Neural crest cell (in vitro differentiated cells): ENCODE measurements at places on chromosomes 6 and 20.

GRCh38 chr6:109420751-109421150, 19.7 kb downstream of the PPIL6 start:
- no peak for DNase-seq

GRCh38 chr6:26056583-26057350, 30.5 kb upstream of the HFE start:
- DNase-seq, result no peak

DNA sequence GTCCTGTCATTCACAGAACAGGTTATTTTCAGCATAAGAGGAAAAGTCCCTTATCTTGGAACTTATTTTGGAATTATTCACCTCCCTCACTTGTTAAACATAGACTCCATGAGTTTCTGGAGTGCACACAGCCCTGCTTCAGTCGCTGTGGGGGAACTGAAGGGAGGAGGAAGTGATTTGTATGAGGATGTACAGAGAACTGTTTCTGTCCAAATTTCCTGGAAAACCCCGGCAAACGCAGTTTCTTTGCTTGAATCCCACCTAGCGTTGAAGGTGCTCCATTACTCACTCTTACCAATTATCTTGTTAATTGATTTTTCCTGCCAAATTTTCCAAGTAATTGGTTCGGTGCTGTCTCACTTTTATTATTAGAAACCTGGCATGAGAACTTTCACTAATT, 78.0 kb upstream of the AGPAT4 start:
- no peak for DNase-seq

DNA sequence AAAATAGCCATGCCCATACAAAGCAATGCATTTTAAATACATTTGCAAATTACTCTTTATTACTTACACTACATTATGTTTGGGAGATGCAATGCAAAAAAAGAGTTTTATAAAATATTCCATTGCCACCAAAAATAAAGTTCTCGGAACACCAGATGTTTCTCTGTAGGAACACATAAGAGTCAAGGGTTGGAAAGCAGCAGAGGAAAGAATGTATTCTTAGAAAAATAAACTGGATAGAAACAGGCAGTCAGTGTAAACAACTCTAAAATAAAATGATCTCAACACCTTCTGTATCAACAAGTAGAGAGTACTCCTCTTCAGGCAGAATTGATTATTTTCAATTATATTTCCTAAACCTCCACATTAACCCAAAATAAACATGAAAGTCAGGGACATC, 28.1 kb downstream of the KIF13A start:
- DNase-seq, result no peak

DNA sequence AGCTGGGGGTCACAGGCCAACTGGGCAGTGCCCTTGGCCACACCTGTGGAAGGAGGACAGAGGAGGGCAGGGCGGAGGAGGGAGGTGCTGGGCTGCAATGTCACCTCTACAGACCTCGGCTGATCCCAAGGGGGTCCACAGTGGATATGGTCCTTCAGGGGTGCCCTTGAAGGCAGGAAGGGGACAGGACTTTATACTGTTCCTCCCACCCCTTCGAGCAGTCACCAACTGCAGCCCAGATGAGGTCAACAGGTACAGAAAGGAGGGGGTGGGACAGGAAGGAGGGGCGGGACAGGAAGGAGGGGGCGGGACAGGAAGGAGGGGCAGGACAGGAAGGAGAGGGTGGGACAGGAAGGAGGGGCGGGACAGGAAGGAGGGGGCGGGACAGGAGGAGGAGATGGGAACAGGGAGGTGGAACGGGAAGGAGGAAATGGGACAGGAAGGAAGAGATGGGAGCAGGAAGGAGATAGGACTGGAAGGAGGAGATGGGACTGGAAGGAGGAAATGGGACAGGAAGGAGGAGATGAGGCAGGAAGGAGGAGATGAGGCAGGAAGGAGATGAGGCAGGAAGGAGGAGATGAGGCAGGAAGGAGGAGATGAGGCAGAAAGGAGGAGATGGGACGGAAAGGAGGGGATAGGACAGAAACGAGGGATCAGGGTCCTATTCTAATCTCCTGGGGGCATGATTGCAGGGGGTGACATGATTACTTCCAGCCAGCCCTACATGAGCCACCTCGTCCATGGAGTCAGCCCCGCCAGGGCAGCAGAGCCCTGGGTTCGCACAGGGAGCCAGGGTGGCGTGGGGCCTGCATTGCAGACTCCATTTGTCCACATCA, 19.4 kb upstream of the MRGBP start:
- DNase-seq, result no peak

GRCh38 chr20:53578492-53579222, 15.0 kb downstream of the ZNF217 start:
- DNase-seq, result peak; percentile 72

GRCh38 chr6:147776631-147777213, 268.2 kb downstream of the SAMD5 start:
- no peak for DNase-seq

- no peak for DNase-seq
These were observed 13.5 kb upstream of the NT5E start for GRCh38 chr6:85436411-85436810.

DNA sequence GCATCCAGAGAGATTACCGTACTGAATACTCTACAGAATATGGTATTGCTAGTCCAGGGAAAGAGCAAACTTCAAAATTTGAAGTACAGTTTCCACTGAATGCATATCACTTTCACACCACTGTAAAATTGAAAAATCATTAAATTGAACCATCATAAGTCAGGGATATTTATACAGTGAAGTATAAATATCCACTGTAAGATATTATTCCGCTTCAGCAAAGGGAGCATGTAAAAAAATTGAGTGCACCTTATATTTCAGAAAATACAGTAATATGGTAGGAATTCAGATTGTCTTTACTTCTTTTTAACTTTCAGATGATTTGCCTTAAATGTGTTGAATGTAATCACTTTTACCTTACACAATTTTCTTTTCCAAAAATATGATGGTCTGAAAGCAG, 60.9 kb upstream of the TXNDC5 start:
- no peak for DNase-seq

- no peak for DNase-seq
These were observed 130.9 kb upstream of the CD93 start for GRCh38 chr20:23217023-23217422.

- no peak for DNase-seq
These were observed 18.5 kb downstream of the CHD6 start for GRCh38 chr20:41599699-41600104.

DNA sequence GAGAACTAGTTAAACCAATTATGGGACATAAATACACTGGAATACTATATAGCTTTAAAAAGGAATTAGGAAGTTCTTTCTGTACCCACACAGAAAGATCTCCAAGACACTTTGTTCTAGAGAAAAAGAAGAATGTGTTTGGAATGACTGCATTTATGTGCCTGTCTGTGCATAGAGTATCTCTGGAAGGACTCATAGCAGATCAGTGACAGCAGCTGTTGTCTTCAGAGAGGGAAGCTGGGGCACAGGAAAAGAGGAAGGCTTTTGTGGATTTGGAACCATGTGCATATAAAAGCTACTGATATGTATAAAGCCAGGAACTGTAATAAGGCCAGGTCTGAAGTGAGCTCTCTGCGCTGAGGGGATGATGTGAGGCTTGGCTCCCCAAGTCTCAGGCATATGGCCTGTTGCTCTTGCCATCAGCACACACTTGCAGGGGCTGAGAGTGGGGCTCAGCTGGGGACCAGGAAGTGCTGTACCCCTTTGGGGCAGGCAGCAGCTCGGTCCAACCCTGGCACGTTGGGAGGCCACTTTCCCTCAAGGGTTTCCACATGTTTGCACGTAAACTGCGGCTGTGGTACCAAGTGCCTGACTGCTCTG, 31.8 kb upstream of the CCDC167 start:
- no peak for DNase-seq

- DNase-seq, result no peak
These were observed 539 bp upstream of the BHLHE23 start for GRCh38 chr20:63007360-63007645.

DNA sequence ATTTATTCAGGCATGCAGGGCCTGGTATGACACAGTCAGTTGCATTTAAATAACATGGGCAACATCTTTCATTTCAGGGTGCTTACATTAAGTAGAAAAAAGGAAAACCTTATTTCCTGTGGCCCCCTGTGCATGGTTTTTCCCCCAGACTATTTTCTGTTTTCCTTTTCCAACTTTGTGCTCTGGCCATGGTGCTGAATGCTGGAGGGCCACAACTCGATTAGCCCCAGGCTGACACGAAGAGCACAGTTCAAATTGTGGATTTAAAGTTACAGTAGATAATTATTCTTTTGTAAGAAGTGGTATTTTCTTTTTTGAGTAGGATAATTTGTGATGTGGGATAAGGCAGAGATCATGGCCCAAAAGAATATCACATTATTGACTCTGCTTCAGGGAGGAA, 332.0 kb downstream of the HAO1 start:
- peak; percentile 15 for DNase-seq

GRCh38 chr6:101689695-101690094, 296.2 kb downstream of the GRIK2 start:
- no peak for DNase-seq

- DNase-seq, result no peak
These were observed 146.2 kb downstream of the GRIK2 start for GRCh38 chr6:101539510-101540245.

- DNase-seq, result no peak
These were observed 64.7 kb downstream of the RFX6 start for GRCh38 chr6:116941727-116942126.

DNA sequence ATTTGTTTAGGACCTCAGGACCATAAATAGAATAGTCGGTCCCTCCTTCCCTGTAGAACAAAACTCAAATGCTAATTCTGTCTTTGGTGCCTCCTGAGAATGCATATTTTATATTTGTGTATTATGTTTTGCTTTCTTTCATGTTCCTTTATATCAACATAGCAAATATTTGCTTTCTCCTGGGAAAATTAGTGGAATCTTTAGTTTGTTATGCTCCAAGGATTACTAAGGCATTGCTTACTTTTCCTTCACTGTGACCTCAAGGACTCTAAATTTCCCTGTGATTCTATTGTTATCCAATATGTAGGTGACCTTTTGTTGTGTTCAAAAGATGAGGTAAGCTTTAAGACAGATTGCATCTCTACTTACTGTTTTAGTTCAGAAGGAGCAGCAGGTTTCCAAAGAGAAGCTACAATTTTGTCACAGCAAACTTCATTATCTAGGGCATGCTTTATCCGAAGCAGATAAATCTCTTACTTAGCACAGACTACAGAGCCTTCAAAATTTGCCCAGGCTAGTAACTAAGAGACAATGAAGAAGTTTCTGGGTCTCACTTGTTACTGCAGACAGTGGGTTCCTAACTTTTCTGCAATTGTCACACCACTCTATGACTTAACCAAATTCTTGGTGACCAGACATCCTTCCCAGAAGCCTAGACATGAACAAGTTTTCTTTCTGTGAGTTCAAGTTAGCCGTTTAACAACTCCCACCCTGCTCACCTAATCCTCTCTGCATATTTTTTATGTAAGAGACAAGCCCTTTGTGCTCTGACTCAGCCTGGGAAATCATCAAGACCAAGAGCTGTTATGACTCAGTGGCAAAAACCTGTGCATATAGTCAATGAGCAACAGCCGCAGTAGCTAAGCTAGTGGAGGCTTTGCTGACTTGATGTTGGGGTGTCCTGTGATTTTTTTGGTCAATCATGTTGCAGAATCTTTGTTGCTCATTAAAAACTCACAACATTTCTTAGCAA, 378.8 kb downstream of the QKI start:
- DNase-seq, result no peak

GRCh38 chr6:168082860-168083513, 4.0 kb upstream of the FRMD1 start:
- no peak for DNase-seq

GRCh38 chr6:143408151-143408786, 42.2 kb downstream of the ADAT2 start:
- DNase-seq, result no peak

DNA sequence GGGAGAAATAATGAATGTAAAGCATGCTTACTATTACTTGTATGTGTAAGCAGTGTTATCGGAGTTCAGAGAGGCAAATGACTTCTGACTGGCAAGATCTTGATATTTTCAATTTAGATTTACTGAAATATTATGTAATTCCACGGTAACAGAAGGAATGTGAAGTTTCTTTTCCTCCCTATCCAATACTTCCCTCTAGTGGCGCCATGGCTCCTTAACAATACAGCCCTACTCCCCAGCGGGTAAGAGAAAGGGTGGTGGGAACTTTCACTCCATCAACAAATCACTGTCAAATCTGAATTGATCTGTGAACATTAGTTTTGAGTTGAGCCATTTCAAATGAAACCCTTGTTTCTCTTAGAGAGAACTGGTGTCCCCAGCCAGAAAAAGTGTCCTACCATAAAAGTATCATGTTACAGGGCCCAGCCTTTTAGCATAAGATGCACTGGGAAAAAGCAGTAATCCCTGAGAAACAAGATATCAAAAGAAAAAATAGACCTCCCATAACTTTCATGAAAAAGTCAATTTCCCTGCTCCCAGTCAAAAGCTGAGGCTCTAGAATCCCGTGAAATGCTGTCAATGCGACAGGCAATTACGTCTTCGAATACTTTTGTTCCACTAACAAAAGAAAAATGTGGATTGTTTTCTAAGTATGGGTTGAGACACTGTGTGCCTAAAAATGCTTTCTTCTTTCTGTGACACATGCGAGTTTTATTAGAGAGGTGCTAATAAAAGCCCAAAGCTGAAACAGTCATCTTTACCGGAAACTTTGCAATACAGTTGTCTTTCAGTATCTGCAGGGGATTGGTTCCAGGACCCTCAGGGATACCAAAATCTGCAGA, 12.9 kb downstream of the COX7A2 start:
- DNase-seq, result peak; percentile 34

DNA sequence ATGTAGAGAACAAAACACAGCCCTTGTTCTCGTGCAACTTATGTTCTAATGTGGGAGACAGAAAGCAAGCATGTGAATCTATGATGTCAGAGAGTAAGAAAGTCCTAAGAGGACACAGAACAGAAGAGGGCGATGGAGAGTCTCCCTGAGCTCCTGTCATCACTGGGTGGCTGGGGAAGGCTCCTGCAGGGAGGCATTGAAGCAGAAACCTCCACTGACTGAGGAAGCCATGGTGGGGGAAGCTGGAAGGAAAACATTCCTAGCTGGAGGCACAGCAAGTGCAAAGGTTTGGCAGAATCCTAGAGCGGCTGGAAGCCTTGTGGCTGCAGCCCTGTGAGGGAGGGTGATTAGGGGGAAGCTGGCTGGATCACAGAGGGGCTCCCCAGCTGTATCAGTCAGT, 248.0 kb downstream of the CDH26 start:
- DNase-seq, result peak; percentile 20

DNA sequence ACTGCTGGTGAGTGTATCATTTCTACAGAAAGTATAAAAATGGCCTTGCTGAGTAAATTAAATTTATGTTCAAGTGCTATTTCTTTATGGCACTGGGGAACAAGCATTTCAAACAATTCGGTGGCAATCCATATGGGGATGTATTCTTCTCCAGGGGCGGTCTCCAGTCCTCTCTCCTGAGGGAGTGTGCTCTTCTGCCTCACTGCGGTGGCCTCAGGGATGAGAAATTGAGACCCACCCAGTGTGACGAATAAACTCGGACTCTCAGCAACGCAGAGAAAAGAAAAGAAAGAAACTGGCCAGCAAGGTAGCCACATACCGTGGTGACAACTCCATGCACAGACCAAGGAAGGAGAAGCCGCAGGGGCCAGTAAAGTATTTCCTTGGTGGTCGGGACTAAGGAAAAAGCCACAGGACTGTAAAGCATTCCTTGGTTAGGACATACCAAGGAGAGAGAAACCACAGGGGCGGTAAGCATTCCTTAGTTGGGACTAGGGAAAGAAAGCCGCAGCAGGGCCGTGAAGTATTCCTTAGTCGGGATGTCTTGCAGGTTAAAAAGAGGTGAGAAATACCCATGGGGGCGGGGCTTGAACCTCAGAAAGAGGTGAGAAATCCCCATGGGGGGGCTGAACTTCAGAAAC, 13.6 kb upstream of the GOPC start:
- DNase-seq, result no peak
